ENCODE measurements at places on chromosomes 11 and 22.

DNA sequence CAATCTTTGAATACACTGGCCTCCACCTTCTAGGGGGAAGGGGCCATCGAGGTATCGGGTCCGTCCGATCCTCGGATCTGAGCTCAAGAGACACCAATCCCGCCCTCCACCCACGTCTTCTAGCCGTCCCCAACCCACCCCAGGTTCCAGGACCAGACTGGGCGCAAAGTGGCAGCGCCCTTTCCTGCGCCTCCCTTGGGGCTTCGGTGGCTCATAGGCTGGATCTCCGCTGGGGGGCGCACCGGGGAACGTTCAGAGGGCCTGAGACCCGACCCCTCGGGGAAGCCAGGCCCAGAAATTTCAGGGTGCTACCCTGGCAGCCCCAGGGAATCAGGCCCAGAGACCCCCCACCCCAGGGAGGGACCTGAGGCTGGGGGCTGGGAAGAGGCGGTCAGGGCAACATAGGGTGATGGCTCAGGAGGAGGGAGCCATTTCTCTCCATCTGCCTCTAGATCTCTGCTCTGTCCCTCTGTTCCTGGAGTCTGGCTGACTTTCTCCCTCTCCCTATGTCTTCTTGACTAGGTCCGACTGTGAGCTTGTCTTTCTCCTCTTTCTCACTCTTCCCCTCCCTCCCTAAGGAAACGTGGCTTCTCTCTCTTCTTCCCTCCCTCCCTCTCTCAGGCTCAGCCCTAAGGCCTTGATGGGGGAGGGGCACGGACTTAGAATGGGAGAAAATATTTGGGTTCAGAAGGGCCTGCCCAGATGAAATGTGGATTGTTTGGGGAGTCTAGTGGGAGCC, 1.1 kb downstream of the CREB3L1 start:
- DNase-seq = no peak

DNA sequence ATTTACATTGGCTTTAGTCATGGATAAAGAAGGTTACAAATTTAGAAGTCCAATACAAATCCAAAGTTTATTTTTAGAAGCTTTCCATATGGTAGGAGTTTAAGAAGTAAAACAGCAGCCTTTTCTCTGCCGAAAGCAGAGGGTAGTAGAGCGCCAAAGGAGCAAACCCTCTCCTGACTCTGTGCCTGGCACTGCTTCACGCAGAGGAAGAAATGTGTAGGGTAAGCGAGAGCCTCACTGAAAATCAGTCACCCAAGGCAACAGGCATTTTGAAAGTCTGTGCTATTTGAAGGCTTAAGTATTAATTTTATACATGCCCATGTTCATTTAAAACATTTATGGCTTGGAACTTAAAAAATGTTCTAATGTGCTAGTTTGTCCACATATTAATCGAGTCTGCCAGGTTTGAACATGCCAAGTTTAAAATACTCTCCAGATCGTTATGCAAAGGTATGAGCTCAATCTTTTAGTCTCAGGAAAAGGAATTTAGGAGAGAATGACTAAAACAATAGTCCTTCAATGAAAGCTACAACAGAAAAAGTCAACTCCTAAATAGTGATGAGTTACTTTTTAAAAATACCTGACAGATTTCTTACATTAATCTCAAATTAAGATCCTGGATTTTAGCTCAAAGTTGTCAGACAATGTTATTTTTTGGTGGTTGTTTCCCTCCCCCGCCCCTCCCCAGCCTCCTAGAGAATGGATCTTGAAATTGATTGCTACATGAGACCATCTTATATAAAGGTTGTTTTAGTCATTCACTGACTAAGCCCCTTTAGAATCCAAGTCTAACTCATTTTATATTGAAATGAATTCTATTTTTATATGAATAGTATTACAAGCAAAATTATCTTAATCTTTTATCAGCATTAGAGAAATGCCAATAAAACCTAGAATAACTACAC, 38.7 kb downstream of the MRTFA start:
- DNase-seq = no peak

DNA sequence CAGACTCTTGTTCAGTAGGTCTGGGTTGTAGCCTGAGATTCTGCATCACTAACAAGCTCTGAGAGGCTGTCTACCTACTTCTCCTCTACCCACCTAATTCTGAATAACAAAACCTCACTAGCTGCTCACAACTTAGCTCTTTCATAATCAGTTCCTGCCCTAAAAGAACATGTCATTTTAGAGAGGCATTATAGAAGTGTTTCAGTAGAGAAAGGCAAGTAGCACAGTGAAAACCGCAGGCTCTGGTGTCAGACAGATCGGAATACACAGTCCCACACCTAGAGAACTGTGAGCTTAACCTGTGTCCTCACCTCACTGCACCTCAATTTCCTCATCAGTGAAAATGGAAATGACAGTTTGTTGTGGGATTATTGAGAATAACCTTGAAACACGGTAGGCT, 1337.6 kb upstream of the TENM4 start:
- DNase-seq = no peak

DNA sequence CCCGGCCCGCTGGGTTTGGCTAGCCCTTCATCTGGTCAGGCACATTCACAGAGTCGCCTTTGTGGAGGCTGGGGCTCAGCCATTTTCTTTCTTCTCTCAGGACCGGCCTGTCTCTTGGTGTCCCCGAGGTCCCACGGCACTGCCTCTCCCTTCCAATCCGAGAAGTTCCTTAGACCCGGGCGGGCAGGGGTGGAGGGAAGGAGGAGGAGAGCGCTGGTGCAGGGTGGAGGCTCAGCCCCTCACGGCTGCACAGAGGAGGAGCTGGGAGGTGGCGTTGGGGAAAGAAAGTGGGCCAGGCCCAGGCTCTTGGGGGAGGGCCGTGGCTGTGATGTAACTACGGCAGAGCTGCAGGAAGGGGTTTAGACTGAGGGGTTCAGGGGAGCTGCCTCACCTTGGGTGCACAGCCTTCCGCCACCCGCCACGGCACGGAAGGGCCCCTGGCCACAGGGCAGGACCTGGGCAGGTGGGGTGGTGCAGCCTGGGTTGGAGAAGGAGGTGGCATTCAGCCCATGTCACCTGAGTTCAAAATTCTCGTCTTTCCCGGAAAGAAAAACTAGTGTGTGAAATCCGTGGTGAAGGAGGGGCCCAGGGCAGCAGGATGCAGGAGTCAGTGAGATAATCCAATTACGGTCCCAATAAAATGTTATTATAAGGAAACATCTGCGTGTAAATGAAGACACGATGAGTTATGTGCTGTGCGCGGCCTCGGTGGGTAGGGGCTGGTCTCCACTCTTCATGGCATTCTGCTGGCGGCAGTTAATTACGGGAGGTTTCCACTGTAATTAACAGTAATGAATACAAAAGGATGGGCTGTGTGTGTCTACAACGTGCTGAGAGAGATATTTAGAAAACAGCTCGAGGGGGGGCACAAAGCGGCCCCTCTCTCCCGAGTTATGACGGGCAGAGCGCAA, 1.7 kb downstream of the BRSK2 start:
- no peak for DNase-seq

DNA sequence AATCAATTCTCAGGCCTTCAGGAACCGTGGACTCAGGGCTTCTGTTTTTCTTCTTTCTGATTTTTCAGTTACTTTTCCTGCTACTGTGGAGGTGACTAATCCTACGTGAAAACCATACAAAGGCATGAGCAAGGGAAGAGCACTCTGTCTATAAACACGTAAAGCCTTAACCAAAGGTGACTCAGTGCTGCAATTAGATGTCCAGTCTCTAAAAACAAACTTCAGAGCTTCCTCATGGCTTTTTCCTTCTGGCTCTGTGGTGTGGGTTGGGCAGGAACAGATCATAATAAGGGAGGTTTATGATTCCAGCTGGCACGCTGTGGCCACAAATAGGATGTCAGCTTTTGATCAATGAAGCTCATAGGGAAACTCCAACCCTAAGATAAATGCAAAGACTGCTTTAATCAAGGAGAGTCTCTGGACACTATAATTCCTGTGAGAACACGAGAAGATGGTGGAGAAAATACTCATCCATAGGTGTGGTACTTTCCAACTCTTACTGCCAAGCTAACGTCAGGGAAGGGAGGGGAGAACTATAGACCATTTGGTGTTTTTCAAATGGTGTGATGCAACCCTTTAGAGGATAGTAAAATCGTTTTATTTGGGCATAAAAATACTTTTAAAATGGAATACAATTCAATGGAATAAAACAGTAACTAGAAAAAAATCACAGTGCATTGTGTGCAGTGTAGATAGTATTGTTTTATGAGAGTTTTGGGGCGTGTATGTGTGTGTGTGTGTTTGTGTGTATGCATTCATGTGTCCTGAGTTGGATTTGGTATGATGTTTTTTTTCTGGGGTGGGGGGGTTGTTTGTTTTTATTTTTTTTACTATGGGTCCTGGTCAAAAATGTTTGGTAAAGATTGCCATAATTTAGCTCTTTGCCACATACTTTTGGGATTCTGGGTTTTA, at the start of gene NXPE2:
Gene NXPE2, plus strand, starts transcription at position 403 of the 912 bp plus-strand sequence. Its CDS starts 49 bp downstream, at position 452.
- no peak for DNase-seq

GRCh38 chr11:57397394-57397990, 7.0 kb upstream of the PRG2 start:
- no peak for DNase-seq

GRCh38 chr11:76194872-76195668, 11.2 kb downstream of the WNT11 start:
- DNase-seq = no peak

- DNase-seq = no peak
These were observed at the start of gene OR52I2 for GRCh38 chr11:4581443-4581842. Gene OR52I2, plus strand, starts transcription at chr11:4581743.

Measured in CD4-positive, alpha-beta T cell treated with Interleukin-10 for 1 hour (primary cell).